ENCODE measurements at places on chromosomes 2 and 18.
A peak's percentile ranks its signal among the peaks of the same experiment; 100 is the strongest.

DNA sequence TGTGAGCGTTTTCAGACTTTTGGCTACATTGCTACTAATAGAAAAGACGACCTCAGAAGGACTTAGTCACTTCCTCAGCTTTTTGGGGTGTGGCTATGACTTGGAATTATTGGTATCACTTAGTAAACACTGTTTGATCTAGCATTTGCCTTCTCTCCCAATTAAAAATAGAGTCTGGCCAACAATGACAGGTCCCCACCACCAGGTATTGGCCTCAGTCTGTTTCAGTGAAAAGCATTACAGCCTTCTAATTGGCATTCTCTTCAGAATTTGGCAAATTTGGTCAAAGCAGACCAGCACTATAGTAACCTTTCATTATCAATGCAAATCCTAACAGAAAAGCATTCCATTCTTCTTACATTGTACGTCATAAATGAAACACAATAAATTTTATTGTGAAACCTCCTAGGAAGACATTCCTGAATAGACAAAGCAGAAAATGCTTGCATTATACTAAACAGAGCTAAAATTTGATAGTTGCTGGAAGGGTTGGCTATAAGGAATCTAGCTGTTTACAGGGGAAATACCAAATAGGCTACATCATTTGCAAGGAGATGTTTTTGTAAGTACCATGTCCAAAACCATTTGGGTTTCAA is 613.9 kb downstream of the IRS1 start:
- no peak for DNase-seq

DNA sequence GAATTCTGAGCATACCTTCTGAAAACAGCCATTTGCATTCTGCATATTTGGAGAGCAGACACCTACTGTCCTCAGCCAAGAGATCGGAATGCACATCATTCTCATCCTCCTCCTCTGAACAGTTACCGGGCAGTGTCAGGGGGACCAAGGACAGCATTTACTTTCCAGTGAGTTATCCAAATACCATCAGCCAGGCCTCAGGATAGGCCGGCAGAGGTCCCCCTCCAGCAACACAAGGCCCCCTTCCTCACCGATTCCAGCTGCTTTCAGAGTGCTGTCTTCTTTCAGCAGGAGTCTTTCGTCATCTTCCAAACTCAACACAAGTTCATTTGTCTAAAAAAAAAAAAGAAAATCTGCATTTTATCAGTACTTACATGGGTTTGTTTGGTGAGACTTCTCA is 55.3 kb downstream of the C2orf76 start:
- peak; percentile 51 for DNase-seq

- DNase-seq: no peak
Measured at GRCh38 chr2:7945026-7945425, 736.8 kb upstream of the ID2 start.

GRCh38 chr2:102455061-102455670 is 17.9 kb upstream of the SLC9A4 start:
- no peak for DNase-seq

- no peak for DNase-seq
Measured at GRCh38 chr18:27948986-27949385, 227.9 kb downstream of the CDH2 start.

GRCh38 chr2:212949786-212950185 is 201.6 kb downstream of the IKZF2 start:
- no peak for DNase-seq

DNA sequence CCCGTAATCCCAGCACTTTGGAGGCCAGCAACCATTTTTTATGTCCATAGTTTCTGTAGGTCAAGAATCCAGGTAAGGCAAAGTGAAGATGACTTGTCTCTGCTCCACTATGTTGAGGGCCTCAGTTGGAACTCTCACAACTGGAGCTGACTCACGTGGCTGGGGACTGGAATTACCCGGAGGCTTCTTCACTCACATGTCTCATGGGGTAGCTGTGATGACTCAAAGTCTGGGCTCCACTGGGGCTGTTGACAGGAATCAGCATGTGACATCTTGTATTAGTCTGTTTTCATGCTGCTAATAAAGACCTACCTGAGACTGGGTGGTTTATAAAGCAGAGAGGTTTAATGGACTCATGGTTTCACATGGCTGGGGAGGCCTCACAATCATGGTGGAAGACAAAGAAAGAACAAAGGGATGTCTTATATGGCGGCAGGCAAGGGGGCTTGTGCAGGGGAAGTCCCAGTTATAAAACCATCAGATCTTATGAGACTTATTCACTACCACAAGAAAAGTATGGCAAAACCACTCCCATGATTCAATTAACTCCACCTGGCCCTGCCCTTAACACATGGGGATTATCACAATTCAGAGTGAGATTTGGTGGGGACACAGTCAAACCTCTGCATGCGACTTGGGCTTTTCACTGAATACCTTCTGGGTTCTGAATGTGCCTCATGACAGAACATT is 7.8 kb upstream of the PPP1R1C start:
- no peak for DNase-seq

GRCh38 chr18:70172225-70172624 is 33.3 kb downstream of the RTTN start:
- DNase-seq: no peak

DNA sequence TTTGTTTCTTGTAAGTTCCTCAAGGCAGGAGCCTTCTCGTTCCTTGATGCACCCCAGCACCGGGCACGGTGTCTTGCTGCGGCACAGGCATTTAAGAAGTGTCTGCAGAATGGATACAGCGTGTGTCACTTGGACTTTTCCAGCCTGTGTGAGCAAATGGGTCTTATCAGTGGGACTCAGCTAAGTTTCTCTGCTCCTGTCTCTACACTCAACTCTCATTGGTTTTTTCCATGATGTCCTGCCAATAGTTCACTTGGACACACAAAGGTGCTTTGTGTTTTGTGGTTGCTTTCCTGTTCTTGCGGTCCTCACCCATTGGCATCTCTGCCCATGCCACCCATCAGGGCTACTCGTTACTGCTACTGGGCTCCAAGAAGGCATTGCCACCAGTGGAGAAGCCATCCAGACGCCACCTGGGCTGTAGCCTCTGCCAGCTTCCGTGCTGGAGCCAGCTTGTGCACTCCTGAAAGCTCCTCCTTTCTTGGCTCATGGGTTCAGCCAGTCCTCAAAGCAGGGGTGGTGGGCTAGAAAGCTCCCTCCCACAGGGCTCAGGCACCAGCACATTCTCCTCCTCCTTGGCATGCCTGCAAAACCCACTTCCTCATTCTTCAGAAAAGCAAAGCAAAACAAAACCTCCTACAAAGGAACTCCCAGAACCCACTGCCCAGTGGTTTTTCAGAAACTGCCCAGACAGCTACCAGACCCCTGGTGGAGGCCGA is 41.4 kb downstream of the IL1R2 start:
- DNase-seq: no peak

DNA sequence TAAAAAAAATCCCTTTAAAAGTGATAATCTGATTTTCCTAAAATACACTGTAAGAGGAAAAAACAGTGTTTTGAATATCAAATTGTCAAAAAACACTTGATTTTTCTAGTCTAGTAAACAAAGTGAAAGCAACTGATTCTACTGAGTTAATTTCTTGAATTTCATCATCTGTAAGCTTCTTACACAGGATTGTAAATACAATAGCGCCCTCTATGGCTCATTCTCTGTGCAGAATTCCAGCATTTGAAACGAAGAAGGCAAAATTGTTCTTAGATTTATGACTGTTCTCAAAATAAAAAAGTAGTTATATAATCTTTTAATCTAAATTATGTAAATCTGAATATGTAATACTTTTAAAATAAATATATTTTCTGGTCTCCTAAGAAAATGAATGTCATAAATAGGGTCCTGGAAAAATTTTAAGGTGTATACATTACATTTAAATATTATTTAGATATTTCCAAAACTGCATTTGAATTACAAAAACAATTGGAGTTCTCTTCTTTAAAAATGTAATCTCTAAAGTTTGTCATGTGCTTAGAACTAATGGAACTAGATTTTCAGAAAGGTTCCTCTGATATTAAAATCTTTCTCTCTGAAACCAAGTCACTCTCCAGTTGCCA is 176.9 kb upstream of the MC4R start:
- DNase-seq: no peak

GRCh38 chr18:35019933-35020332 is 21.3 kb upstream of the MAPRE2 start:
- no peak for DNase-seq

DNA sequence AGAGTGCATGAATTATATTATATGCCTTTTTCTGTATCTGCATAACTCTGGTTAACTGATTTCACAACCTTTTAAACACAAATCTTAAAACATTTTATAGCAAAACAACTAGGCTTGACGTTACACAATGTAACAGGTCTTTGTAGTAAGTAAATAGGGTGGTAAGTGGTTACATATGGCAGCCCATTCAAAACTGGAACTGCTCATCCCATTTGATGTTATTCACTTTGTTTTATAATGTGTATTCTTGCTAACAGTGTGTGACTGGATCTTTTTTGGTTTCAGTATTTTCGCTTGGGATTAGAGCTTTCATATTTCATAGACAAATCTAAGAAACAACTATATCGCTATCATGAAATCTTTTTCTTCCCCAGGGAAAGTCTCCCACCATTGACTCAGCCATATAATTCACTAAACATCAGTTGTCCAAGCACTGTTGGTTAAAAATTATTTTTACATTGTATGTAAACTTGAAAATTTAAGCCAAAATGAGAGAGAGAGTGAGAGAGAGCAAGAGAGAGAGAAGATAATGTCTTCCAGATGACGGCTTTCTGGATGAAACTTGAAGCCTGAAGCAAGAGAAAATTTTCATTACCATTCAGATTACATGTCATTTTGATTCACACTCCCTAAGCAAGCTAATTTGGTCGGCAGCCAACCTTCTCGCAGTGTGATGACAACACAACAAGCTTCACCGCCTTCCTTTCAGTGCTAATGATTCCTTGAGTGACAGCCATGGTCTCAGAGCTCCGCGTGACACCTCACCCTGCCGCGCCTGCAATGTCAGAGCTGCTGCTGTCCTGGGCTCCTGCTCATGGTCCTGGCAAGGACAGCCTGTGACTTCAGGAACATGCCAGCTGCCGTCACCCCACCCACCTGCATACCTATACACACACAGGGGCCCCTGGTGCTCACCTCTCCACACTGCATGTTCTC is 946.9 kb upstream of the SOX11 start:
- DNase-seq: peak; percentile 39

DNA sequence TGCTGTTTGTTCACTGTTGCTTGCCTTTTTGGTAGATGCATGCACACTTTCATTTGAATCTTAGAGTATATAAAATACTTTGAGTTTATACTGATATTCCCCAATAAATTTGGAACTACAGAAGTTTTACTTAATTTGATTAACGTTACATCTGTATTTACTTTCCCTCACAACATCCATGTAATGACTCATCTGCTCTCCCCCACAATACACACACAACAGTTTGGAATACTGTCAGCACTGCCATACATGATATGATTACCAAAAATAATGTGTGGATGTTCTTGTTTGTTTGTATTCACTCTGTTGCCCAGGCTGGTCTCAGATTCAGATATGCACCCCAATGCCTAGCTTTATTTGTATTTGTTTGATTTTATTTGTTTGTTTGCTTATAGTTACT is 144.2 kb downstream of the WDR7 start:
- no peak for DNase-seq

- DNase-seq: no peak
Measured at GRCh38 chr2:154978710-154979109, 280.2 kb downstream of the KCNJ3 start.

GRCh38 chr2:40611196-40611595 is 159.3 kb upstream of the SLC8A1 start:
- no peak for DNase-seq

DNA sequence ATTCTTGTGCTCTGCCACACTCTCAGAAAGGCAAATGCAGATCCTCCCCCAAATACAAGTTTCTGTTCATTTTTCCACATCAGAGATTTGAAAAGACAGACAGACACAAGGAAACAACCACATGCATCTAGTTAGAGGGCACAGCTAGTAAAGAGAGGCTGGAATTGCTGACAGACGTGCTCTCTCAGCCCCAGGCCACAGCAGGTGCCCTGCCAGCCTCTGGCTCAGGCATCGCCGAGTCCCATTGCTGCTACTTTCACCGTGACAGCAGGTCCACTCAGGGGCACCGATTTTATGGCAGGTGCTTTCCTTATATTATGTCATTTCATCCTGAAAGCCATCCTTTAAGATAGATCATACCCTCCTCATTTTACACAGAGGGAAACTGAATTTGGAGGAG is 507.5 kb downstream of the EIPR1 start:
- DNase-seq: no peak

- DNase-seq: no peak
Measured at GRCh38 chr2:202289394-202290204, 24.0 kb downstream of the NOP58 start.

- peak; percentile 51 for DNase-seq
Measured at GRCh38 chr2:50347358-50348044, 684.4 kb downstream of the NRXN1 start.

- no peak for DNase-seq
Measured at GRCh38 chr2:172488556-172488955, 61.2 kb downstream of the ITGA6 start.

GRCh38 chr2:233312874-233313273 is 5.3 kb downstream of the SAG start:
- no peak for DNase-seq

- no peak for DNase-seq
Measured at GRCh38 chr2:37615804-37616676, 55.4 kb downstream of the CDC42EP3 start.

DNA sequence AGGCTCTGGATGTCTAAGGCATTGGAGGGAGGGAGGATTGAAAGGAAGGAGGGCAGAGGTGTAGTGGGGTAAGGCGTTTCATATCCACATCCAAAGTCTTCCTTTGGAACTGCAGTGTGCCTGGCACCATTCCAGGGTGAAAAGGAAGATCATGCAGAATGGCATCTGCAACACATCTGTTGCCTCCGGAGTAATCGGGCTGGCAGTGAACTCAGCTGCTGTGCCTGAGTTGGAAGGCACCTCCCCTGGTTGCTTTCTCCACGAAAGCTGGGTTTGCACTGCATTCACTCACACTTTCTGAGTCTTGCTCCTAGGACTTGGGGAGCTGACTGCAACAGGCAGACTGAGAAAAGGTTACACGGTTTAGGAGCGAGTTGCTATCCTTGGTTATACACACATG is 30.3 kb upstream of the SEC11C start:
- no peak for DNase-seq

GRCh38 chr2:208012449-208012848 is 12.9 kb downstream of the PLEKHM3 start:
- no peak for DNase-seq

- peak; percentile 42 for DNase-seq
Measured at GRCh38 chr2:118845005-118845521, 2.4 kb downstream of the EN1 start.

- no peak for DNase-seq
Measured at GRCh38 chr2:221791844-221792243, 219.7 kb upstream of the EPHA4 start.

DNA sequence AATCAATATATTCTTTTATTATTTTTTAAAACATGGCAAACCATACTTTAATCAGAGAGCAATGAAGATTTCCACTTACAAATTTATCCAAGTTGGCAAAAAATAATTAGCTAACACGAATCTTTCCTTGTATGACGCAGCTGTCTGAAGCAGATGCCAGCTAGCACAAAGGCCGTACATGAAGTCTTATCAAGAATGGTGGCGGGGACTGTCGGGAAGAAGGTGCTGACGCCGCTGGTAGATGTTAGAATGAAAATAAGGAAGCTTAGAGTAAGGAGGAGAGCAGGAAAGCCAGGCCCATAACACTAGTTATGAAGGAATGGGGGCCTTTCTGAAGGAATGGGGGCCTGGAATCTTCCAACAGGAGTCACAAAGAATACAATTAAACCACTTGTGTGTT is 96.7 kb downstream of the ZNF516 start:
- no peak for DNase-seq

GRCh38 chr18:27600245-27600644 is 415.1 kb upstream of the CHST9 start:
- DNase-seq: no peak
